ENCODE measurements at places on chromosomes 3 and 15.

DNA sequence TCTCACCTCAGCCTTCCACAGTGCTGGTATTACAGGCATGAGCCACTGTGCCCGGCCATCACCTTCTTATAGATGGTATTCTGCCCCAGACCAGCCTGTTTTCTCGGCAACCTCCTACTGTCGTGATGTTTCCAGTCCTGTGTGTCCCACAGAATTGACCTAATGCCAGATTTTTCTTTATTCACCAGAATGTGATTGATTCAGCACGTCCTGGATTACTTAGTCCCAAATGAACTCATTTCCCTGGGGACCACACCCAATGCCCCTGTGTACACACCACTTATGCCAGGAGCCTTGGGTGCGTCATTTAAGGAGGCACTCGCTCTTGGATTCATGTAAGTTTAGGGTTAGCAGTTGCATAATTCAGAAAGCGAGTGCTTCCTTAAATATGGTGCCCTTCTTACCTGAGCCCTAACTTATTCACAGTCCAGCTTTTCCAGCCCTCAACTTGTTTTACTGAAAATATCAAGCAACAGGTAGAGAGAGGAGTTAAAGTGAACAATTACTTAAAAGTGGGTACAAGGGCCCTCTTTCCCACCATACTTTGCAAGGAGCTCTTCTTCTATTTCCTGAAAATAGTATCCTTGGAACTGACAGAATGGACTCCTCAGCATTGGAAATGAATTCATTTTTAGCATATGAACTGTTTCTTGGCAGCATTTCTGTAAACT, 64.6 kb upstream of the UBE2E1 start:
- peak; percentile 84 for DNase-seq

- DNase-seq = no peak
These were observed 28.2 kb downstream of the GRAMD2A start for GRCh38 chr15:72169236-72169920.

DNA sequence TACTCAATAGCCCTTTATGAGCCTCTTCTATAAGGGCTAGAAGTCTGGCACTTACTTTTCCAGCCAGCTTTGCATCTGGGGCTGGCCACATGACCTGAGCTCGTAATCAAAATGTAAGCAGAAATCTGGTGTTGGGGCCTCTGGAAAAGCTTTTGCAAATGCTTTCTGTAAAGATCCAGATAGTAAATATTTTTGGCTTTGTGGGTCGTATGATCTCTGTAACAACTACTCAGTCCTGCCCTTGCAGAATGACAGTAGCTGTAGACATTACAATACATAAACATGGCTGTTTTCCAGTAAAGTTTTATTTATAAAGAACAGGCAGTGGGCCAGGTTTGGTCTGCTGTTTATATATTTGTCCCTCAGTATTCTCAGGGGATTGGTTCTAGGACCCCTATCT, 46.2 kb upstream of the THRB start:
- DNase-seq = no peak

GRCh38 chr15:79117442-79118204, 27.0 kb upstream of the RASGRF1 start:
- DNase-seq = no peak

DNA sequence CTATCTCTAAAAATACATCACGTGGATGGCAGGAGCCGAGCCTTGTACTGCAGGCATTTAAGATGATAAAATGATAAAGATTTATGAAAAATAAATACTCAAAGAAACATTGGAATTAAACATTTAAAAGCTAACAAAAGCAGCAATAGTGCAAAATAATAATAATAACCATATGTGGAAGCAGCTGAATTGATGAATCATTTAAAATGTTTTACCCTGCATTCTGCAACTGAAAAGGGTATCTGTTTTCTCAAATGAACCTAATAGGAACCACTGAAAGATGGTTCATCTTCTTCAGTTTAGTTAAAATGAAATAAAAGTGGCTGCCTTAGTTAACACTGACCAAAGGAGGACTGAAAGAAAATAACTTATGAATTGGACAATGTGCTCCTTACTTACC, 436.1 kb downstream of the TUSC7 start:
- no peak for DNase-seq

- no peak for DNase-seq
These were observed 613 bp downstream of the ATP1B3 start for GRCh38 chr3:141876891-141877621.

DNA sequence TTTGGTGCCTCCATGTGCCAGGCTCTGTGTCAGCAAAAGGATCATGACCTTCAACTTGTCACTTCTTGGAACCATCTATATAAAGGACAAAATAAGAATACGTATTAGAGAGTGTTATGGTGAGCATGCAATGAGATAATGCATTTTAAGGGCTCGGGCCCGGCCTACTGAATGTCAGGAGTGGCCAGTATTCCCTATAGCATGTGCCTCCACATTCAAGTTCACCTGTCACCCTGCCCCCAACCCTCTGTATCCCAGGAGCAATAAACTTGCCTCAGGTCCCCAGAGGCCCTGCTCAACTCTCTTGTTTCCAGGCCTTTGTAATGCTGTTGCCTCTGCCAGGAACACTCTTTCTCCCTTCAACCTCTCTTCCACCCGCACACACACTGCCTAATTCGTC, 90.2 kb upstream of the SLC6A11 start:
- DNase-seq = no peak

DNA sequence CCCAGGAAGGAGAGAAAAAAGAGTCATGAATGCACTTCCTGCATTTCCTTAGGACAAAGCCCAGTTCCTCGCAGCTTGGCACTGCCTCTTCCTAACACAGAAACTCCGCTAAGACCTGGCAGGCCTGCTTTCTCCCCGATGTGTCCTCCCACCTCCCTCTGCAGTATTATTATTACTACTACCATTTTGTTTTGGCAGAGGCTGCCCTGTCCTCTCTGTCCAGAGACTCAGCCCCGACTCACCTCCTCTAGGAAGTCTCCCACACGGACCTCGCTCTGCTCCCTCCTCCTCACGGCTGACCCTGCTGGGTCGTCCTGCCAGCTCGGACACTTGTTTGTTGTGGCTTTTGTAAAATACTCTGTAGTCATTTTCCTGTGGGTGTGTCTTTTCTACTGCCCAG, 107.2 kb upstream of the HACD2 start:
- DNase-seq = no peak

GRCh38 chr3:139655909-139656595, 21.7 kb downstream of the NMNAT3 start:
- DNase-seq = no peak

GRCh38 chr3:50491023-50491422, 12.4 kb downstream of the CACNA2D2 start:
- DNase-seq = no peak

DNA sequence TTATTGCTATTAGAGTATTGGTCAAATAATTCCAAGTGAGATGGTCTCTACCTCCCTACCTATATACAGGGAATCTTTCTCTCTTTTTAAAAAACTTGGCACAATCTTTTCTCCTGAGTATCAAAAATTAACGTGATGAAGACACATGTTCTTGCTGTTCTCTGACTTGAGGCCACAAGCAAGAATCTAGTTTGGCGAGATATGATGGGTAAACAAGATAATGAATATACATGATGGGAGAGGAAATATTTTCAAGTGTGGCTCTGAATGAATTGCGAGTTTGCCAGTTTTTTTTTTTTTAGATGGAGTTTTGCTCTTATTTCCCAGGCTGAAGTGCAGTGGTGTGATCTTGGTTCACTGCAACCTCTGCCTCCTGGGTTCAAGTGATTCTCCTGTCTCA, 11.6 kb downstream of the NR1D2 start:
- no peak for DNase-seq

GRCh38 chr3:152234657-152235375, 33.9 kb upstream of the MBNL1 start:
- no peak for DNase-seq

GRCh38 chr15:22888120-22888859, 49.8 kb downstream of the NIPA2 start:
- no peak for DNase-seq

DNA sequence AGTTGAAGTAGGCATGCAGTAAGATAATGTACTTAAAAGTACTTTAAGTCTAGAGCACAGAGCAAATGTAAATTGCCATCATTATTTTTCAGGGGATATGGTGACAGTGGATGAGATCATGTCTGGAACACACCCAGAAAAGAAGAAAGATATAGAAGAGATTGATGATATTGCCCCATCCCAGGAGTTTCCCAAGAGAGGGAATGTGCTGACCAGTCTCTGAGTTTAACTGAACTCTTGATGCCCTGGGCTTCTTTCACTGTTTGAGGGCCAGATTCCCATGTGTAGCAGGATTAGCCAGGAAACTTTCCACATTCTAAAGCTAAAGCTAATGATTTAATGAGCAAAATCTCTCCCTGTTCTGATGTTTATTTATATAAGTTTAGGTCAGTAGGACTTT, 366.8 kb upstream of the UMPS start:
- no peak for DNase-seq

GRCh38 chr3:123338620-123339061, 110.2 kb downstream of the ADCY5 start:
- no peak for DNase-seq

DNA sequence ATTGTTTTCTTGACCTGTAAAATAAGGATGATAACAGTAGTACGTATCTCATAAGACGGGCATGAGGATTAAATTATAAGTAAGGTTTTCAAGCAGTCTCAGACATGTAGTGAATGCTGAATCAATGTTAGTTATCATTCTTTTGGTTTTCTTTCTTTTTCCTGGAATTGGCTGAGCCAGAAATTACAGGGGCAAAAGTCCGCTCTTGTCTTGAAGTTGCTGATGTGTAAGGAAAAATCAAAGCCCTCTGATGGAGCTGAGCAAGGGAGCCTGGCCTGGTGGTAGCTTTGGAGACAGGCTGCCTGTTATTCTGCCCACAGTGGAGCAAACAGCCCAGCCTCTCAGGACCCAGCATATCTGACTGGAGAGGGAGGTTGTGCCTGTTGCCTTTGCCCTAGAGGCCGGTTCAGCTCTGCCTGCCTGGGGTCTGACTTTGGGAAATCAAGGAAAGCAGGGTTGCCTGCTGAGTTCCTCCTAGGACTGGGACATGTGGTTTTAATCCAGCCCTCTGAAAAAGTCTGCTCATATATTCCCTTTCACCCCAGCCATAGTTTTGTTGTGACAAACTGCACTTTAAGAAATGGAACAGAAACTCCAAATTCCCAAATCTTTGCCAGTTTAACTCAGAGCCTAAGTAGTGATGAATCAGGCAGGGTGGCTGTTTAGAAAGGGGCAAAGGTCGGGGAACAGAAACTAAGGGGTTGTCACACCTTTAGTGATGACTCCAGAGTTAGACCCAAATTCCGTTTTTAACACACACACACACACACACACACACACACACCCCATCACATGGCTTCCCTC, 40.1 kb downstream of the GASK1A start:
- no peak for DNase-seq

- DNase-seq = no peak
These were observed 329.8 kb downstream of the THSD4 start for GRCh38 chr15:71444866-71445590.

GRCh38 chr3:47012342-47013230, 33.1 kb downstream of the NBEAL2 start:
- no peak for DNase-seq

DNA sequence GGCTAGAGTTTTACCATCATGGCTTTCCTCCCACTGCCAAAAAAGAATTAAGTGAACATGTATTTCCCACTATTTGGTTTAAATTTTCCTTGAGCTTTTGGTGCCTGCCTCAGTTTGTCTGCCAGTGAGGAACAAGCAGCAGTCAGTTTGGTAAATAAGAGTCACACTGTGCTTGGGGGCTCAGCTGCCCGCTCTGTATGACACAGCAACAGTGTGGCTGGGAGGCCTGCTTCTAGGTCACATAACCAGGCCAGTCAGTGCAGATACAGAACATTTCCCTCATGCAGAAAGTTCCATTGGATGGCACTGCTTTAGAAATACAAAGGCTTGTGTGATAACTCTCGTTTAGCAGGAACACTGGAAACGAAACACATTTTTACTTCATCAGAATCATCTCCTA, 25.7 kb downstream of the FYCO1 start:
- DNase-seq = no peak

- DNase-seq = no peak
These were observed 105.5 kb downstream of the GABRB3 start for GRCh38 chr15:26667222-26667988.

- DNase-seq = no peak
These were observed 283.1 kb downstream of the GABRG3 start for GRCh38 chr15:27254055-27254454.

GRCh38 chr3:82067420-82067819, 306.0 kb upstream of the GBE1 start:
- no peak for DNase-seq

DNA sequence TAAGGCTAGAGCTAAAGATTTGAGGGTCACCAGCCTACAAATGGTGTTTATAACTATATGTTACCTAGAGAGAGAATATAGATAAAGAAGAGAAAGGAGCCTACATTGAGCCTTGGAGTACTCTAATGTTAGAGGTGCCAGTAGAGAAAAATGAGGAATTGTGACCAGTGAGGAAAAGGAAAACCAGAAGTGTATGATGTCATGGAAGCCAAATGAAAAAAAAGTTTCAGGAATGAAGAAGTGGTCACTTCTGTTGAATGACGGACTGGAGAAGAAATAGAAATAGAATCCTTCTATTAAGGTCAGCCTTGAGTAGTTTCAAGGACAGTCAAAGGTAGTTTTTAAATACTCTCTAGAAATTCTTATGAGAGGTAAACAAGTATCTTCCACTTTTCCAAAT, 51.2 kb upstream of the MLF1 start:
- DNase-seq = no peak

GRCh38 chr15:33309602-33310276, 1.0 kb upstream of the RYR3 start:
- DNase-seq = no peak

- DNase-seq = no peak
These were observed 74.4 kb downstream of the THRB start for GRCh38 chr3:24420224-24420623.

DNA sequence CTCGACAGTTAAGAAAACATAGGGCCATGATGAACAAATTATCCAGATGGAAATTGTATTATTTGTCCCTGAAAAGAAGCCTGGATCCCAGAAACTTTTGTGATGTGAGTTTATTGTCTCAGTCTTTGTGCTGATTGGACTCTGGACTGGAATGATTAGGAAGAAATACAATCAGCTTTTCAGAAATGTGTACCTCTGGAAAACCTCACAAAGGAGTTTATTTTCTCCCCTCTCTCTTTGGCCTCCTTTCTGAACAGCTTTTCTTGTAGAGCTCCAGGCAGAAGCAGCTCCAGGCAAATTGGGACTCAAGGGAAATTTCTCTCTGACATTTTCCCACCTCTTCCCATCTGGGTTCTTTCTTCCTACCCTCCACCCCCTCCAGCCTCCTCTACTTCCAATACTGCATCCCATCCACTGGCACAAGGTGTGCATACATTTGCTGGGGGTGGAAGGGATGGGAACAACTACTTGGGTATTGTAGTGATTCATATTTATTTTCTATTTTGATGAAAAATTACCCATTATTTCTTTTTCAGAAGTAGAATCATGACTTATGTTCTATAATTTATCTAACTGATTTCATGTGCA, 119.7 kb downstream of the CD47 start:
- no peak for DNase-seq

Data from SW 1271 (cell line).